ENCODE measurements at places on chromosomes 3 and 15.
A peak's percentile ranks its signal among the peaks of the same experiment; 100 is the strongest.

DNA sequence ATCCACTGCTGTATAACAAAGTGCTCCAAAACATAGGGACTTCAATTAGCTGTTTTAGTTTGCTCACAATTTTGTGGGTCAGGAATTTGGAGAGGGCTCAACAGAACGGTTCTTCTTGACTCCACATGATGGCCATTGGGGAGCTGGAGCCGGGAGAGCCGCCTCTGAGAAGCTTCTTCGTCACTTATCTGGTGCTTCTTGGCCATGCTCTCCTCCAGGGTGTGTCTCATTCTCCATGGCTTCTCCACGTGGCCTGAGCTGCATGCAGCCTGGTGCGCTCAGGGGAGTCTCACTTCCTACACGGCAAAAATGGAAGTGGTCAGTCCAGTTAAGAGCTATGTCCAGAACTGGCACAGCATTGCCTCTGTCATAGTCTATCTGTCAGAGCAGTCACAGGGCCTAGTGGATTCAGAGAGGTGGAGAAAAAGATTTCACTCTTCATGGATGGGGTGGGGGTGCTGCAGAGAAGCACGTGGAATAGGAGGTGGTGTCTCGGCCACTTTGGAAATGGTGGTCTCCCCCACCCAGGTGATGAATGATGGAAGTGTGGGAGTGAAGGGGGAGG lies 26.3 kb upstream of the PRR23E start:
- no peak for DNase-seq

- peak; percentile 53 for DNase-seq
Observed at GRCh38 chr15:23690450-23690852, 3.3 kb upstream of the NDN start.

GRCh38 chr15:55820043-55820442 lies 77.1 kb upstream of the PRTG start:
- DNase-seq, result no peak

- peak; percentile 93 for DNase-seq
Observed at GRCh38 chr3:111859061-111859973, at the start of gene PHLDB2. PHLDB2 (plus strand) TSS chr3:111859265; CDS start chr3:111884078, 24,813 bp downstream.

- no peak for DNase-seq
Observed at GRCh38 chr15:75049392-75049791, 26.0 kb downstream of the PPCDC start.

GRCh38 chr15:71916834-71917233 lies 106.5 kb downstream of the NR2E3 start:
- DNase-seq, result no peak

- no peak for DNase-seq
Observed at GRCh38 chr15:47443839-47444238, 273.5 kb upstream of the SEMA6D start.

DNA sequence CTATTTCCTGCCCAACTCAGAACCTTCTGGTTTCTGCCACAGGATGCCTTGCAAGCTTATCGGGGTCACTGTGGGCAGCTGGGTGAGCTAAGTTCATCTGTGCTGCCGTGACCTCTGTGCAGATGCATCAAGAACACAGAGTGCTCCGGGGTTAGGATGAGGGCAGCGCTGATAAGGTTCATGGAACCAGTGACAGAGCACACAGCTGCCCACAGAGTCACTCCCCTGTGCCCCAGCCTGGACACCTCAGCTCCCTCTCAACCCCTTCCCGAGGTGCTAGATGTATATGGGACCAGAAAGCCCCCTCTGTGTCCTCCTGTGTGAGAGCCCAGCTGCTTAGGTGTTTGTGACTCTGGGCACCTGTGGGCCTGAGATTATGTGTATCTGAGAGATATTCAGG lies 15.8 kb upstream of the ALAS1 start:
- DNase-seq, result no peak
